Non-pigmented ciliary epithelial cell (primary cell): ENCODE measurements at places on chromosomes 1 and 21.

- DNase-seq: no peak
These were observed 101.9 kb downstream of the PLPP3 start for GRCh38 chr1:56477164-56478111.

GRCh38 chr1:94986783-94987182, 59.9 kb upstream of the CNN3 start:
- peak; percentile 75 for DNase-seq

DNA sequence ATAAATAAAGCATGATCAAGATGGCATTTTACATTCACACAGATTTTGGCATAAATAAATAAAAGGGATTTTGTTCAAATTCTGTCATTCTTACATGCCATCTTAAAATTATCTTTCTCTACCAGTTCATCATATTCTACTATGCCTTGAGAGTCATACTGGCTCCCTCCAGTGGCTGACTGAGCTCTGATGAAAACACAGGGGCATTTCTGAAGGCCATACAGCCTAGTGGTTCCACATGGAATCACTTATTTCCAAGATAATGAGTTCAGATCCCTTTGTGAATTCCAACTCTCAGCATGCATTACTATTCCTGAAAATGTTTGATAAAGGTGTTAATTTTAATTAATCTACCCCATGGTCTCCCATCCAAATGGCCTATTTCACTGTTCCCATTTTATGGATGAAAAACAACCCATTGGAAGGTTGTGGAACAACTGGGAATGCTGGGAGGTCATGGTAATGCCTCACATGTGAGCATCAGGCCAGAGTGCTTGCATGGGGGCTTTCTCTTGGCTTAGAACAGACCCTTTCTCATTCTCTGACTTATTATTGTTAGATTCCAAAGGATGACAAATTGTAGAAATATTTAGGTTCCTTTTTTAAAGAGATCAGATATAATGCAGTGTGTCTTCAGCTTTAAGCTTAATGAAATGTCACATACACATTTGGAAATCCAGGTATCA, 622.4 kb upstream of the PKN2 start:
- DNase-seq: peak; percentile 20

- DNase-seq: no peak
These were observed 41.5 kb downstream of the BACH1 start for GRCh38 chr21:29340228-29340627.

- no peak for DNase-seq
These were observed 25.7 kb downstream of the TRIM67 start for GRCh38 chr1:231187571-231187970.
